ENCODE measurements at places on chromosomes 12 and 14.

DNA sequence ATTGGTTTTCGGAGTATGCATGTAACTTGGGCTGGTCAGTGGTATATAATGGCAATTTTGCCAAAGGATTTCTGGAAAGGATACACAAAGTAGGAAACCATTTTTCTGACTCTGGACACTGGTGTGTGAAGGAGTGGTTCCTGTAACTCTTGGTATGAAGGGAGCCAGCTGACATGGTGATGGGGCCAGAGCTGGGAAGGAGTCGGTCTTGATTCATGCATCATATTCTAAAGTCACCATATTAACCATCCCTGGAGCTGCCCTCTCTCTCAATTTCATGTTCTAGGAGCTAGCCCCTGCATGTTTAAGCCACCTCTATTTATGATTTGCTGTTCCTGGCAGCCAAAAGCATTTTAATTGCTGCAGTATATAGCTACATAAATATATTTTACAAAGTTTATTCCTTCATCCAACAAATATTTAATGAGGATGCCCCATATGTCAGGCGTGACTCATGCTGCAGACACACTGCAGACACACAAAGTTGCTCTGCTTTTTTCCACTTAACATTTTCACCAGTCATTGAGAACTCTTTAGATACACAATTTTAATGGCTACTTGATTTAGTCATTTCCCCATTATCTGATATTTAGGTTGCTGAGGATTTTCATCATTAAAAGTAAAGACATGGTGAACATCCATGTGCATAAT is 78.7 kb upstream of the PSMC1 start:
- DNase-seq = no peak

DNA sequence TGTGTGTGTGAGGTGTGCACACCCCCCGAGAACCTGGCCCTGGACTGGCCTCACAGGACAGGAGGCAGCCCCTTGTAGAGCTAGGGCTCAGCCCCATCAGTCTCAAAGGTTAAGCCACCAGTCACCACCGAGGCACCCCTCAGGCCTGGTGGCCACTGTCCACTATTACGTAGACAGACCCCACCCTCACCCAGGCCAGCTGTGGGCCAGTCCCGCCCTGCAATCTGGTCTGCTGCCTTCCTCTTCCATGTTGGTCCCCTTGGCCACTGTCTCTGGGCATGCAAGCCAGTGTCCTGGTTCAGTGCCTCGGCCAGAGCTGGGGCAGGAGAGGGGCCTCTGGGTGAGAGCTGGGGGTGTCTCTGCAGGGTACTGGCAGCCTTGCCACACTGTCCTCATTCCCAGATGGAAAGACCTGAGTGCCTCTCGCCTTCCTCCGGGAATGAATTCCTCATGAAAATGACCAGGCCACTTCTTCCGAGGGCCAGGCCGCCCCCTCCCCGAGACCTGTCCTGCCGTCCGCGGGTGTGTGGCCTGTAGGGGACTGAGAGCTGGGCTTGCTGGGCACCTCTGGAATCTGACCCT is 897 bp upstream of the TEX22 start:
- no peak for DNase-seq

DNA sequence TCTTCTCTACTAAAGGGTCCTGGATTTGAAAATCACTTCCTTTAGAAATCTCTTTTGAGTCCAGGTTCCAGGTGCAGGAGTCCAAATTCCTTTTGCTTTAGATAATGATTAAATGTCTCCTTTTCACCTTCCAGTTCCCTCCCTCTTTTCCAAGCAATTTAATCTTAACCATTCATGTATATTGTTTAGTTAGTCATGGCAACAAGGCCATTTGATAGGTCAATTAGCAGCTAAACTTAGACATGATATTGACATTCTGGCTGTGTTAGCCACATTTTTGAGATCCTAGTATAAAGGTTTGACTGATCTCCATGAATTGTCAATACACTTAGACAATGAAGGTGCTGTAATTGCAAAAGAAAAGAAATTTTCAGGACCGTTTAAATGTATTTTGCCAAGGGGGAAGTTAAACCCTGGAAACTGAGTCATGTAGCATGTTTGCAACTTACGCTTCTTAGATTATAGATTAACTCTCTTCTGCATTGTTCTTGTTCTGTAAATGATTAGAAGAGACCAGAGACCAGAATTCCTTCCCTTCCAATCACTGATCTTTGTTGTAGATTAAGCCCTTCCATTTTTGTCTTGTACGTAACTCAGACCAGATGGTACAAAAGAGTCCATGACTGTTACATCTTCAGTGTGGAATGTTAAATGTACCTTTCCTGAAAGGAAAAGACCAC is 12.4 kb upstream of the C12orf75 start:
- DNase-seq = no peak

DNA sequence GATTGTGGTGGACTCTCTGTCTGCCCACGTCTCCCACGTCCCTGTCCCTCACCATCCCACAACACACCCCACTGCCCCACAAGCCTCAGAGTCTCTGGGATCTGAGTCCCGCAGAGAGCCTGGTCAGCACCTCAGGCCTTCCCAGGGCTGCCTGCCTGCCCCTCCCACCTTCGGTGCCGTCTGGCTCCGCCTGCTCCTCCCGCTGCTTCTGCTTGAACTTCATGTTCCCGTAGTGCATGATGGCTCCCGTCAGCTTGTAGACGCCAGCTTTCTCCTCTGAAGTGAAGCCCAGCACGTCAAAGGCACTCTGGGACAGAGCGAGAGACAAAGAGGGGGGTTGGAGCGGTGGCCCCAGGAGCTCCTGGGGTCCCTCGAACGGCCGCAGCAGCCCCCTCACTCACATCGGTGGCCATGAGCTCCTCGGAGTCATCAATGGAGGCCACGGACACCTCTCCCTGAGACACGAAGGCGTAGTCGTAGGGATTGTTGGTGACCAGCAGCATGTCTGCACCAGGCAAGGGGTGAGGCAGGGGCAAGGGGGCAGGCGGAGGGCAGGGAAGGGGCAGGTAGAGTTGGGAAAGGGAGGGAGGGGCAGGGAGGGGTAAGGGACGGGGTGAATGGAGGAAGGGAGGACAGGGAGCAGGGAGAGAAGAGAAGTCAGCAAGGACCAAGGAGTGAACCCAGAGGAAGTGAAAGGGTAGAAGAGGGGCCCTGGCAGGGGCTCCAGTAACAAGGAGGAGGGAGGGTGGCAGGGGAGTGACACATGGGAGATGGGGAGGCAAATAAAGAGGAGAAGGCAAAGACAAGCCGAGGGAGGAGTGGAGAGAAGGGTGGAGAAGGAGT is 5.6 kb downstream of the MYH6 start:
- no peak for DNase-seq

DNA sequence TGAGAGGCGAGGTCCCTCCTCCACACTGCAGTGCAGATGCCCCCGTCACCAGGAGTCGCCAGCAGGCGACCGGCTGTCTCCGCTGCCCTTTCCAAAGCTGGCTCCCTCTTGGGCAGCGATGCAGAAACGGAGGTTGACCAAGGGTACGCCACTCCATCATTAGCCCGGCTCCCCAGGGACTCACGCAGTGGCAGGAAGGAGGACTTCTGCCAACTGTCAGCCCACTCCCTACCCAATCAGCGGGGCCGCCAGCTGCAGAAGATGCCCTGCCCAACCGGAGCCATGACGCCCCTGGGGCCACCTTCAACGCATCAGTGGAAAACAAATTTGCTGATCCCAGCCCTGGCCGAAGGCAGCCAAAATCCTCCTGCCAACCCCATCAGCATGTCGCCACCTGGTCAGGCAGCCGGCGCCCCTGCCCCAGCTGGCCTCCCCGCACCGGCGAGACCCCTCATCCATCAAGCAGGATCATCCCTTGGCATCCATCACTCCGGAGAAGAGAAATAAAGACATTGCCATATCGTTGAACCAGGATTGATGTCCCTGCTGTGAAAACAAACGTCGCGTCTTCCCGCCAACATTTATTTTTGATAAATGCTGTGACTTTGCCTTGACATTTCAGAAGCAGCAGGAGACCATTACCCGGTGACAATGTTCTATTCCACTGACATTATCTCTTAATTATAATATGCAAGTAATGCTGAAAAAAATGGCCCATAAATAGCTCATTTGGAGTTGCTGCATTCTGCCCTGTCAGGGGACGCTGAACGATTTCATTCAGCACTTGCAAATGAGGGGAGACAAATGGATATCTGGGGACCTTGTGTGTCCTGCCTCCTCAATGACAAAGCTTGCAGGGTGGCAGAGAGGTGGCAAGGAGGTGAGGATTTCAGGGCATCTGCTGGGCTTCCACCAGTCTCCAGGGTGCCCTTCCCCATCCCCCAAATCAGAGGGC is 105.1 kb downstream of the SCARB1 start:
- no peak for DNase-seq

- DNase-seq = no peak
Observed at GRCh38 chr14:55582746-55583145, 2.7 kb downstream of the KTN1 start.

GRCh38 chr12:107057071-107057834 is 36.1 kb downstream of the CRY1 start:
- DNase-seq = no peak

GRCh38 chr14:30354439-30354838 is 204.5 kb upstream of the G2E3 start:
- DNase-seq = no peak

DNA sequence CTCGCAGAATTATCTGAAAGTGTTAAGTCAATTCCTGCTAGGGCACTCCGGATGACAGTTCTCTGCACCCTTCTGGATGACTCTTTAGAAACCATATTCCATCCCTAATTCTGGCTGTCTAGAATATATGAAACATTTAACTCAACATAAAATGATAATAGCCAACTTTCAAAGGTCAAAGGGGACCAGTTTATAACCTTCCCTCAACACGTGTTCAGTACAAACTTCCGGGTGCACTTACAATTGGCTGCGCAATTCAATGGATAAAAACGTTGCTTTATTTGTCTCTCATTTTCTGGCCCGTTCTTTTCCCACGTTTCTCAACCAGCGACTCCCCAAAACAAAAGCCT is 1.3 kb downstream of the SBNO1 start:
- peak; percentile 31 for DNase-seq

DNA sequence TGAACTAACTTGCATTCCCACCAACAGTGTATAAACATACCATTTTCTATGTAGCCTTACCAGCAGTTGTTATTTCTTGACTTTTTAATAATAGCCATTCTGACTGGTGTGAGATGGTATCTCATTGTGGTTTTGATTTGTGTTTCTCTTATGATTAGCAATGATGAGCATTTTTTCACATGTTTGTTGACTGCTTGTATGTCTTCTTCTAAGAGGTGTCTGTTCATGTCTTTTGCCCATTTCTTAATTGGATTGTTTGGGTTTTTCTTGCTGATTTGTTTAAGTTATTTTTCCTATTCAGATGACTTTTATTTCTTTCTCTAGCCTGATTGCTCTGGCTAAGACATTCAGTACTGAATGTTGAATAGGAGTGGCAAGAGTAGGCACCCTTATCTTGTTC is 230.3 kb downstream of the DAD1 start:
- DNase-seq = no peak

- no peak for DNase-seq
Observed at GRCh38 chr12:112506513-112507166, 87.9 kb downstream of the PTPN11 start.

DNA sequence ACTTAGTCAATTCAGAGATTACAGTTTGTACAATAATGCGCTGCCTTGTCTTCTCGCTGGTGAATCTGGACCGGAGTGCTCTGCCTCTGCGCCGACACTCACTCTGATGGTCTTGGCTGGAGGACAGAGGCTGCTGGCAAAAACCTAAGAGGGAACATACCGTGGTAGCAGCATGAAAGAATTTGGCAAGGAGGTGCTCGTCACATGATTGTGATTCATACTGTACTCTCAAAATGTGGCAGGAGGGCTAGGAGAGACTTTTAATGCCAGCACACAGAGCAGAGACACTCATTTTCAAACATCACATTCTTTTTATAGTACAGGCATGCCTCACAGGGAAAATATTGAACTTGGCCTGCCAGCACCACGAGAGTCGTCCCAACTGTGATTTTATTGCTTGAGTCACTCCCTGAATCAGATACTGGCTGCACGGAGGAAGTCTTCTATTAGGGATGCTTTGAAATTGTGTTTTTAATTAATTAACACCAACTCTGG is 67.8 kb downstream of the HMGA2 start:
- DNase-seq = no peak

GRCh38 chr14:53190938-53191337 is 37.8 kb upstream of the DDHD1 start:
- peak; percentile 62 for DNase-seq

GRCh38 chr12:22299294-22299912 is 35.1 kb downstream of the ST8SIA1 start:
- no peak for DNase-seq

GRCh38 chr12:24496755-24497154 is 452.1 kb downstream of the BCAT1 start:
- no peak for DNase-seq

DNA sequence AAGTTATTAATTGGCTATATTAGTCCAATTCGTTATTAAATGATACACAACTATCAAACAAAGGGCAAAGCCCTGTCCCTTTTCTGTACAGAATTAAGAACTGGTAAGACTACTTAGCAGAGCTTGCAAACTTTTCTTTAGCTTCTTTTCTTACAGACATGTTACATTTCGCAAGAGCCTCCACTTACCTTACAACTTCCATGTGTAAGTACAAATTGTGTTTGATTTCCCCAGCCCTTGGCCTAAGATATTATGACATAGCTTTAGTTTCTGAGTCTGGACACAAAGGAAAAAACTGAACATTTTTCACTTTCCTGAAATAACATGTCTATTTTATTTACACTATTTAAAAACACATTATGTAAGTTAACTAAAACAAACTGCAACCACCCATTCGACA is 1.7 kb downstream of the ATF7 start:
- no peak for DNase-seq

- DNase-seq = no peak
Observed at GRCh38 chr14:21537090-21537424, 10.9 kb upstream of the SALL2 start.

DNA sequence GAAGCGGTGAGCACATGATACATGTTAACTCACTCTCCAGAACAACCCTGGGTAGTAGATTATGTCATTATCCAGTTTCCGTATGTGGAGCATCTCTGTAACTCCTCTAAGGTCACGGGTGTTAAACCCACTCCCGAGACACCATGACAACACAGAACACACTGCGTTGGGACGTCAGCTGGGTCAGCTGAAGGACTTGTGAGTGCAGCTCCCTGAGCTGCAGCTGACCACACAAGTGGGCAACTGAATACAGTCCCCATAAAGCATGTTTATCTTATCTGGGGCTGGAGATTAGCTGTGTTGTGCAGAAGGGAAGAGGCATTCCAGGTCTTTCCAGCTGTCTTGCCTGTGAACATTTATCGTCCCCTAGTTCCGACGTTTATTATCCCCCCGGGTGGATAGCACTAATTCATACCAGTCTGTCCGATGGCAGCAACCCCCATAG is 211.5 kb downstream of the CHST11 start:
- no peak for DNase-seq

DNA sequence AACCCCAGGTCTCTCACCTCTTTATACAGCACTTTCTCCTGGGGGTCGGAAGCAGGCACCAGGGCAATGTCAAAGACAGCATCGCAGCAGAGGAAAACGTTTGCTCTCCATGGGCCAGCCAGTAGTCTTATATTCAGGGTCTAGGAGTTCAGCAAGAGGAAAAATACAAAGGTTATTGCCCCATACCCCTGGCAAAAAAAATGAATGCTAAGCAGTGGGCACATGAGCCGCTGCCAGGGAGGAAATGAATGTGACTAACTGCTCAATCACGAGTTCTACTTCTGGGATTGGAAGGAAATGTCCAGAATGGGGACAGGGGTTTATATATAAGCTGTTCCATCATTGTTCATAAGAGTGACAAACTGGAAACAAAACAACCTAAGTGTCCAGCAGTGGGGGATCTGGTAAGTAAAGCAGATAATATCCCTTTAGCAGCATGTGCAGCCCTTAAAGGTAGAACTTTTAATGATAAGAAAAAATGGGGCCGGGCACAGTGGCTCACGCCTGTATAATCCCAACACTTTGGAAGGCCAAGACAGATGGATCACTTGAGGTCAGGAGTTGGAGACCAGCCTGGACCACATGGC is 53.8 kb downstream of the PHETA1 start:
- DNase-seq = no peak
